ENCODE measurements at places on chromosomes 3 and 15.

DNA sequence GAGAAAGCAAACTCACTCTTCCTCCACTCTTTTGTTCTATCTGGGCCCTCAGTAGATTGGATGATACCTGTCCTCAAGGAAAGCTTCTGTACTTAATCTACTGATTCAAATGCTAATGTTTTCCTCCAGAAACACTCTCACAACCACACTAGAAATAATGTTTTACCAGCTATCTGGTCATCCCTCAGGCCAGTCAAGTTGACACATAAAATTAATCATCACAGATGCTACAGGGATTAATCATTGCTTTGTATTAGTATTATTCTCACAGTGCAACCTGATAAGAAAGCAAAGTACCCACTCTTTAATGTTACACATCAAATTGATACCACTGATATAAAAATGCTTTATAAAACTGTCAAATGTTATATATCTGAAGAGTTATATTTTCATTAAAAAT is 52.9 kb upstream of the ARL6 start:
- no peak for DNase-seq

DNA sequence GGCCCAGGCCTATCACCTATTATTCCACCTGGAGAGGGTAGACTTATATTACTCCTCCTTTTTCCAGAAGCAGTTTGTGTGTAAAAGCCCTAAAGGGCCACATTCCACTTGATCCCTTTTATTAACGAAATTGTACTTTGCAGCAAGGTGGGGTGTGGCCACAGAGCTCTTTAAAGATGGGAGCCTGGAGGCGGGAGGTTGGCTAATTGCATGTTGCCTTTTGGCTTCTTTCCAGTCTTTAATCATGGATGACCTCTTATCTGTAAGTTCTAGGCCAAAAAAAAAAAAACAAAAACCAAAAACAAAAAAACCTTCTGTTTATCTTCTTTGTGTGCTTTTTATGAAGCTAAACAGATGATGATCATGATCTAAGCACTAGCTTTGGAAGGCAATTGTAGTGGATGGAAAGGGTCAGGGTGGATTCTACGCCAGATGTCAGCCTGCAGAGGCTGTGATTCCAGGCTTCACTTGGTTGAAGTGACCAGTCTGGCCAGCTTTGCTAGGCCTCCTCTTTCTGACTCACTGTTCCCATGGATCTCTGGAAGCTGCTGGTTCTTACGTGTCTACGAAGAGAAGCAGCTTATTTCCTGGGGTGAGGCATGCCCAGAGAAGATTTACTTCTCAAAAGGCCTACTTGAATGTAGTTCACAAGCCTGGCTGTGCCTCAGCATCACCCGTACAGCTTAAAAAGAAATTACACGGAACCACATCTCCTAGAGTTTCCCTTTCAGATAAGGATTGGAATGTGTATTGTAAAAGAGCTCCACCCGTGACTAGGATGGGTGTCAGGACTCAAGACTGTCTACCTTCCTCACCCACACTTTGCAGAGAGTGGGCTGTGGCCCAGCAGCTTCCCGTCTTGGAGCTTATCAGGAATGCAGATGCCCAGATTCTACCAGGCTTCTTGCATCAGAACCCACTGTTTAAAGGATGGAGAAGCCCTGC is 330.9 kb upstream of the C2CD4B start:
- peak; percentile 87 for DNase-seq

DNA sequence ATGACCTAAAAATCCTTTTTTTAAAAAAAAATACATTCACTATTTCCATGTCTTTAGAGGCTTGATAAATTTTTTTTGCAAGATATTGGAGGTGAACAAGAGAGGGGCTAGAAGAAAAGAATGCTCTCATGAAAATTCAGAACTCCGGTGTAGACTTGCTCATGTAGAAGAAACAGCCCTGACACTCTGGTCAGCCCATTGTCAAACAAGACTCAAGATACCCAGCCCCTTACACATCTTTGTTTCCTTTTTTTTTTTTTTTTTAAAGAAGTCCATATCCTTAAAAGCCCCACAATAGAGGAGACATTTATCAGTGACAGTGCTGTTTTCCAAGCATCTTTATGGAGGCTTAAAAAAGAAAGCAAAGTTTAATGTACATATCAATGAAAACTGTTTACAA is 196.8 kb upstream of the RORA start:
- no peak for DNase-seq

GRCh38 chr3:179526989-179527391 is 35.7 kb upstream of the ACTL6A start:
- peak; percentile 67 for DNase-seq

DNA sequence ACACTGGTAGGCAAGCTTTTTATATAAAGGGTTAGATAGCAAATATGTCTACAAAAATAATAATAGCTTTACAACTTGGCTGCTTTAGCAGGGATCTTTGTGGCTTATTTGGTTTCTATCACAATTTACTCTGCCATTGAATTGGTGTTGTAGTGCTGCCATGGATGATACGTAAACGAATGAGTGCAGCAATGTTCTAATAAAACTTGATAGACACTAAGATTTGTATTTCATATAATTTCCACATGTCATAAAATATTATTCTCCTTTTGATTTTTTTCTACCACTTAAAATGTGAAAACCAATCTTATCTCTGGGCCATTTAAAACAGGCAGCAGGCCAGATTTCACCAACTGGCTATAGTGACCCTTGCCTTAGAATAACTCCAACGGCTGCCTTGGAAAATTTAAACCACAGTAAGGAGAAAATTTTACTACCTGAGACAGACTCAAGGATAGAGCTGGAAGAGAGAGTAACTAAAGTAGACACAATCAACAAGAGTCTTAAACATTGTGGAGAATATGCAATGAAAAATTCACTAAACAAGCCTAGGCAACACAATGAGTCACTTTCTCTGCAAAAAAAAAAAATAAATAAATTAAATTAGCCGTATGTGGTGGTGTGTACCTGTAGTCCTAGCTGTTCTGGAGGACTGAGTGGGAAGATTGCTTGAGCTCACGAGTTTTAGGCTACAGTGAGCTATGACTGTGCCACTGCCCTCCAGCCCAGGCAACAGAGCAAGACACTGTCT is 8.1 kb downstream of the NPHP3 start:
- DNase-seq: no peak

- DNase-seq: no peak
Observed at GRCh38 chr15:76566276-76566675, 229.7 kb downstream of the ISL2 start.

- peak; percentile 63 for DNase-seq
Observed at GRCh38 chr15:99213187-99213811, 36.1 kb downstream of the TTC23 start.

GRCh38 chr15:71115567-71116351 is 488 bp downstream of the THSD4 start:
- DNase-seq: peak; percentile 65

DNA sequence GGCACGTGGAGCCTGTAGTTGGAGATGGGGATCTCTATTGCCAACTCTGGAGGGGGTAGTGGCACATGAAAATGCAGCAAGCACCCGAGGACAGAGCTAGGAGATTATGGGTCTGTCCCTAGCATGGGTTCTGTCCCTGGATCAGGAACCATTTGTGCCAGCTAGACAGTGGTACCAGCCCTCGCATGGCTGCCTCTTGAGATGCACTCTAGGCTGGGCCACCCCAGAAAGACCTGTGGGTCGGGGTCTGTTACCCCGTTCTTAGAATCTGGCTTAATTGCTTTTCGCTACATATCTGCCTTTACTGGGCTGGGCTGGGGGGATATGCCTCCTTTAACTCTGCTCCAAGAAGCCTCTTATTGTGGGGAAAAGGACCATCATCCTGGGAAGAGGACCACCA is 54.5 kb downstream of the EPHB1 start:
- no peak for DNase-seq

DNA sequence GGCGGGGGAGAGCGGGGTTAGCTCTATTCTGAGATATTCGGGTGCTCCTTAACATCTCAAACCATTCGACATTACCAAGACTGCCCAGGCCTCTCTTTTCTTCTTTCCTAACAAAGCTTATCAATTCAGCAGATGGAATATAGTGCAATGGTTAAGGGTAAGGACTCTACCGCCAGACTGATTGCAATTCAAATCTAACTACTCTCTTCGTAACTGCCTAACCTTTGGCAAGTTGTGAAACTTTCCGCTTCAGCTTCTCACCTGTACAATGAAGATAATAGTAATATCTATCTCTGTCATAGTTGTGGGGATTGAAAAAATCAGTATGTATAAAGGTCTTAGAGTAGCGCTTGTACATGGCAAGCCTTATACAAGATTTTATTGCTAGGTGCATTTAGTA is 972 bp downstream of the UBA5 start:
- peak; percentile 2 for DNase-seq

DNA sequence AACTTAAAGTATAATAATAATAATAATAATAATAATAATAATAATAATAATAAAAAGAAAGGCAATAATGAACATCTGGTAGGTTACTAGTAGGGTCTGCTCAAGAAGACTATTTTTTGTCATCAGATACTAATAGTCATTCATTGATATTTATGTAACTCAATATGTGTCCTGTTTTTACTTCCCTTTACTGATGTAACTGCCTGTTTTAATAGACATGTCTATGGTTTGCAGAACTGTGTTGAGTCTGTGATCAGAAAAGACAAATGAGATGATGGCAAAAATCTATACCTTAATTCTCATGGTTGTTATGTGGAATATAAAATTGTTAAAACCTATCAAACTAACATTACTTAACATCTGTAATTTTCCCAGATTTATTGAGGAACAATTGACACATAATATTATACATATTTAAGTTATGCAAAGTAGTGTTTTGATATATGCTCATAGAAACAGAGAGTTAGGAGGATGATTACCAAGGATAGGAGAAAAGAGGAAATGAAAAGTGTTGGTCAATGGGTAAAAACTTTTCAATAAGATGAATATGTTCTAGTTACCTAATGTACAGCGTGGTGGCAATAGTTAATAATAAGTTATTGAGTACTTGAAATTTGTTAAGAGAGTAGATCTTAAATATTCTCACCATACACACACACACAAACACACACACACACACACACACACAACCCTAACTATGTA is 699.4 kb downstream of the ZPLD1 start:
- DNase-seq: no peak

- no peak for DNase-seq
Observed at GRCh38 chr3:152327203-152327602, 58.5 kb downstream of the MBNL1 start.

GRCh38 chr3:169117264-169117663 is 546.2 kb downstream of the MECOM start:
- no peak for DNase-seq

DNA sequence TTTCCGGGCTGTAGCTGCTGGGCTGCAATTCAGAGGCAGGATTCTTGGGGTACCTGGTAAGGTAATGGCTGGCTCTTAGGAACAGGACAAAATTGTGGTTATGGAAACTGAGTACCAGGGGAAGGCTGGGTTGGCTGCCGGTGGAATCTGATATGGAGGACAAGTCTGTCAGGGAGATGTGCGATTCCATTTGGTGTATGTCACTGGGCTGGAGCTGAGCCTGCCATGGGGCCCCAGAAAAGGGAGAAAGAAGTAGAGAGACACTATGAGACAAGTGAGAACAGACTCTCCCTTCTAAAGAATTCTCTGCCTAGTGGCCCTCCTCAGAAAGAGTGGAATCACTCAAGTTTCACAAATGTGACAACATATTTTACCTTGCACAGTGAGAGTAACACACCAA is 368.2 kb upstream of the ROPN1 start:
- no peak for DNase-seq

GRCh38 chr3:120536642-120537041 is 59.5 kb upstream of the NDUFB4 start:
- no peak for DNase-seq

DNA sequence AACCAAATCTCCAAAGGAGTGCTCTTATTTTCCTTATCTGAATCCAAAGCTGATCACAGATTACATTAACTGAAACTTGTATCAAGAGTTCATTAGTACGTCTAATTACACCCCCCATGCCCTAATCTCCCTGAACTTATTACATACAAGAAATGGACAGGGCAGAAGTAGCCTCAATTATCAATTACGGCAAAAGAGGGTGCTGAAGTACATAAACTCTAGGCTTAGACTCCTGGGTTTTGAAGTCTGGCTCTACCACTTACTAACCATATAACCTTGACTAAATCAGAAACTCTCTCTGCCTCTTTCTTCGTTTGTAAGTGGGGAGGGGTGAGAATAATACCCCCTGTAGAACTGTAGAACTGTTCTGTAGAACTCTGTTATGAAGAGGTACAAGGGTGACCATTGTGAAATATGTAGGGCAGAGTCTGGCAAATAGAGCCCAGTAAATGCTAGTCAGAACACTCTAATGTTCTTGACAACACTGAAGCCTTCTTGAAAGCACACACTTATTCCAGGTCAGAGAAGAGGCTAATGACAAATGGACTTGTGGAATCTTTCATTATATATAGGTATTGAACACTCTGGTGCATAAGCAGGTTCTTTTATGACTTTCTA is 19.6 kb upstream of the OR5K4 start:
- DNase-seq: no peak

DNA sequence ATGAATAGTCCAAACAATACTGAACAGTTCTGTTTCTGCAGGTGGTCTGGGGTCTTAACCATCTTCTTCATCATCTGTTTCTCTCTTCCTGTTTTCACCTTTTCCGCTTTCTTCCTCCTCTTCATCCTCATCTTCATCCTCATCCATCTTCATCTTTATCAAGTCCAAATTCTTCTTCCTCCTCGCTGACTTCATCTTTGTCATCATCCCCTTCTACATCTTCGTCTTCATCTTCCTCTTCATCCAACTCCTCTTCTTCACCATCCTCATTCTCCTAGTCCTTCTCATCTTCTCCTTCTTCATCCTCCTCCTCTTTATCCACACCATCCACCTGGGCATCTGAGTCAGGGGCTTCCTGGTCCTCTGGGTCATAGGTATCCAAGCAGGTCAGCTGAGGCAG is 16.5 kb upstream of the CFAP161 start:
- no peak for DNase-seq

DNA sequence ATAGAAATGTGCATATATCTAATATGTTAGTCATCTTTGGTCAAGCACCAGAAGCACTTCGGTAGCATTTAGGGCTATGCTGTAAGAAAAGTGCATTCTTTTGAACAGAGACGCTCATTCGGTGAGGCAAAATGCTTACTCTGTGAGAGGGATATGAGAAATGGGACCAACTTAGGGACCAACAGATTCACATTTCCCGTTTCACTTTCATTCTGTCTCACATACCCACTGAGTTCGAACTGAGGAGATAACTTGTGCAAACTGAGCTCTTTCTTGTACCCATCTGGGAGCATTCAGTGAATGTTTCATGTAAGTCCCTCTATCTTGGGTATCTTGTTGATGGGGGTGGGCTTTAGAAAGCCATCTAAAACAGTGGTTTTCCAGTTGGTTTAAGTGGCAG is 135.3 kb downstream of the FEZF2 start:
- DNase-seq: no peak

DNA sequence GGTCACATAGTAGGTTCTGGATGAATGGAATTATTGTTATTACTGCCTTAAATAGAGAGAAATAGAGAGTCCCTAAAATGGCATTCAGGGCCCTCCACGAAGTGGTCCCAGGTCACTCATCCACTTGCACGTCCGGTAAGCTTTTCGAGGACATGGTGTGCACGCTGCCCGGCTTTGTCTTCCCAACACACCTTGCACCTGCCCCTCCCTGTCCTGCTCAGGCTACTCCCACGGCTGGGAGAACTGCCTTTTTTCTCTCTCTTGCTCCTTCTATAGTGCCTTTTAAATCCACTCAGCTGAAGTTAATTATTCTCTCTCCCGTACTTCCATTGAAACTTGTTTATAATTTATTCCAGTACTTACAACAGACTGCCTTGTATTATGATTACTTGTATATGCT is 5.6 kb upstream of the DGKG start:
- no peak for DNase-seq
